ENCODE measurements at places on chromosomes 4 and X.
A peak's percentile ranks its signal among the peaks of the same experiment; 100 is the strongest.

DNA sequence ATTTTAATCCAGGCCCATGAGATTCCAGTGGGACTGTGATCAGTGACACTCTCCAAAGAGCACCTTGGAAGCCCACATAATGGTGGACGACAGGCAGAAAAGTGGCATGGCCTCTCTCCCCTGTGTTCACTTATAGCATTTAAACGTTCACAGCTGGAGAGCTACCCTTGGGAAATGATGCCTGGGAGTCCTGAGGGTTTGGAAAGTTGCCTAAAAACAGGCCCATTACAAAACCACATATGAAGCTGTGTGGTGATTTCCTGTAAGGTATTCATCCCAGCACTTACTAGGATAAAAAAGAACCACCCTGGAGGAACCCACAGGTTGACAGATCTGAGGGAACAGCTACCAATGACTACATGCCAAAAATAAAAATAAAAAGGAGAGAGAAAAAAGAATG, 193.2 kb downstream of the RASL11B start:
- DNase-seq, result no peak
- peaks cover 7% of the 10 kb centered on the region for H3K36me3 ChIP-seq
- no peaks in the 10 kb centered on the region for H3K27me3 ChIP-seq
- no peaks in the 10 kb centered on the region for H3K4me1 ChIP-seq

GRCh38 chr4:184313058-184313581, 95.4 kb upstream of the ENPP6 start:
- no peaks in the 10 kb centered on the region for H3K27me3 ChIP-seq
- DNase-seq, result peak; percentile 67
- no peaks in the 10 kb centered on the region for H3K36me3 ChIP-seq
- peaks cover 83% of the 10 kb centered on the region for H3K4me1 ChIP-seq
- H3K27ac ChIP-seq, result peak overlapping the region; percentile 95

GRCh38 chrX:40281336-40282005, 183.7 kb upstream of the BCOR start:
- H3K27ac ChIP-seq, result peak overlapping the region; percentile 36
- peak; percentile 45 for DNase-seq
- no peaks in the 10 kb centered on the region for H3K36me3 ChIP-seq
- H3K4me1 ChIP-seq, result peaks cover 31% of the 10 kb centered on the region
- H3K27me3 ChIP-seq, result no peaks in the 10 kb centered on the region

DNA sequence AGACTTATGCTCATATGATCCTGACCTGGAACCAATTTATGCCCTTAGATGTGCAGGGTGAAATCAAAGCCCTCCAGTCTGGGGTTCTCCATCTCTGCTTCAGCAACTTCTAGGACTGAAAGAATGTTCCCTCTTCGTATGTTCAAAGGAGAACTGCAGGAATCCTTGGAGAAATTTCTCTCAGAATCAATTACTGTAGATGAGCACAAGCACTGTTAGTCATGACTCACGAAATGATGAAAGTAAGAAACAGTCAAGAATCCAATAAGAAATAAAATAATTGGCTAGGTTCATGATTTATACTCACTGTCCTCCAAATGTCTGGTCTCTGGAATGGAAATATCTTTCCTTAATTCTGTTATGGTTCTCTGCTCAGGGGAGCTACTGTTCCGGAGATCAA, 348.2 kb downstream of the PDGFC start:
- no peak for DNase-seq
- no peaks in the 10 kb centered on the region for H3K27me3 ChIP-seq
- H3K36me3 ChIP-seq, result no peaks in the 10 kb centered on the region

DNA sequence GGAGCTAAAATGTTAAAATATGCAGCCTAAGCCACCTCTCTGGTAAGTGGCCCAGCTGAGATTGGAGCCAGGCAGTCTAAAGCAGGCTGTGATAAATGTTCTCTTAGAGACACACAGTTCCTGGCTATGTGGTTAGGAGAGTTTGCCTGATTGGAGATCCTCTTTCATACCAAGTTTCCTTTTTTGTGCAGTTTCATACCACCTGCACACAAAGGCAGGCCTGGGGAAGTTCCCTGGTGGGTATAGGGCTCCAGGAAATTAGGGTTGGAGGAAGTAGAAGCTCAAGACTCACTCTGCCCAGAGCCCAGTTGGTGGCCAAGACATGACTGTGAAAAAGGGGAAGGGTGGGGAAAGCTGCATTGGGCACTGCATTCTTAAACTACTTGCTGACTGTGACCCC, 16.9 kb downstream of the CYBB start:
- H3K4me3 ChIP-seq, result no peak overlapping the region
- no peaks in the 10 kb centered on the region for H3K36me3 ChIP-seq
- no peak for DNase-seq
- peaks cover 14% of the 10 kb centered on the region for H3K4me1 ChIP-seq

DNA sequence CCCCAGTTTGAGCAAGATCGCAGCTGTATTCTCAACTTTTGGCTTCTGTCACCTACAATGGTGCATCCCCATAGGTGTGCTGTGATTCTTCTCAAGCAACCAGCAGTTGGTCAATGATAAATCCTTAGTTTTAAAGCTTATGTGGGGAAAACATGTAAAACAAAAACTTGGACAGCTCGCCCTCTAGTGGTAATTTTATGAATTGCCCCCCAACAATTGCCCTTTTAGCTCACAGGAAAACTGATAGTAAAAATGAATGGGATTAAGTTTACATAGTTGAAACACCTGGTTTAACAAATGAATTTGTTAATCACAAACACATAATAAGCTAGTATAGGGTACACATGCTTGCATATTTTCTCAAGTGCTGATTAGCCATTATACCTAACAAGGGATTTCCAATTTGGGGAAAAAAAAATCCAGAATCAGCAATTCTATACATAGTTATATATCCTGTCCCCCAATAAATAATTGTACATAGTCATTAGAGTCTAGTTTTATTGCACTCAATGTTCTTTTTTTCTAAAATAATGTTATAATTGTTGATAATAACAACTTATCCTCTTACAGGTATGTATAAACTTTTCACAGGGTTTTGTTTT, 30.1 kb downstream of the TEX13A start:
- no peaks in the 10 kb centered on the region for H3K27me3 ChIP-seq
- H3K4me1 ChIP-seq, result no peaks in the 10 kb centered on the region
- H3K36me3 ChIP-seq, result no peaks in the 10 kb centered on the region

GRCh38 chrX:135193740-135194139, 22.5 kb upstream of the CT55 start:
- no peaks in the 10 kb centered on the region for H3K36me3 ChIP-seq
- H3K27me3 ChIP-seq, result peaks cover 7% of the 10 kb centered on the region
- H3K27ac ChIP-seq, result no peak overlapping the region
- no peak overlapping the region for H3K4me3 ChIP-seq

GRCh38 chr4:75848891-75849290, 53.4 kb downstream of the PPEF2 start:
- H3K27me3 ChIP-seq, result peaks cover 9% of the 10 kb centered on the region
- no peak for DNase-seq
- peaks cover 12% of the 10 kb centered on the region for H3K4me1 ChIP-seq
- no peaks in the 10 kb centered on the region for H3K36me3 ChIP-seq

DNA sequence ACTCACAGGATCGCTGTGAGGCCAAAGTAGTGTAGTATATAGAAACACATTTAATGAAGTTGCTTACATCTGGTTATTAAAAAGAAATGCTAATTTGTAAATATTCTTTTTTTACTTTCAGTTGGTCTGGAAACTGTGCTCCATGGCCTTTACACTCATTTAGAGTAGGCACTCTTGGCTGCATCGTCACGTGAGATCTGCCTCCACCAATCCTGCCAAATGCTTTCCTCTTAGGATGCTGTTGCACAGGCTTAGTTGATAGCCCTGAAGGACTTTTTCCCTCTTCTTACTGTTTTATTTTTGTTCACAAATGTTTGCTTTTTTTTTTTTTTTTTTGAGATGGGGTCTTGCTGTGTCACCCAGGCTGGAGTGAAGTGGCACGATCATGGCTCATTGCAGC, 6.3 kb downstream of the CPE start:
- peaks cover 30% of the 10 kb centered on the region for H3K27me3 ChIP-seq
- DNase-seq, result no peak
- H3K4me3 ChIP-seq, result no peak overlapping the region
- H3K27ac ChIP-seq, result no peak overlapping the region
- H3K36me3 ChIP-seq, result no peaks in the 10 kb centered on the region

DNA sequence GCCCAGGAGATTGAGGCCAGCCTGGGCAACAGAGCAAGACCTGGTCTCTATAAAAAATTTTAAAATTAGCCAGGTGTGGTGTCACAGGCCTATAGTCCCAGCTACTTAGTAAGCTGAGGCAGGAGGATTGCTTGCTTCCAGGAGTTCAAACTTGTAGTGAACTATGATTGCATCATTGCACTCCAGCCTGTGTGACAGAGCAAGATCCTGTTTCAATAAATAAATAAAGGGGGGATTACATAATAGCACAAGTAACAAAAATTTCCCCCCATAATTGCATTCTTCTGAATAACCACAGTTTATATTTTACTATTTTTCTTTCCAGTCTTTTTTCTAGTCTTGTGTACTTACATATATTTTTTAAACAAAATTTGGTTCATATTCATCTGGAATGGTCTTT, 135.6 kb downstream of the CHIC2 start:
- no peaks in the 10 kb centered on the region for H3K27me3 ChIP-seq
- H3K4me1 ChIP-seq, result no peaks in the 10 kb centered on the region
- H3K36me3 ChIP-seq, result no peaks in the 10 kb centered on the region
- H3K27ac ChIP-seq, result no peak overlapping the region
- DNase-seq, result no peak

DNA sequence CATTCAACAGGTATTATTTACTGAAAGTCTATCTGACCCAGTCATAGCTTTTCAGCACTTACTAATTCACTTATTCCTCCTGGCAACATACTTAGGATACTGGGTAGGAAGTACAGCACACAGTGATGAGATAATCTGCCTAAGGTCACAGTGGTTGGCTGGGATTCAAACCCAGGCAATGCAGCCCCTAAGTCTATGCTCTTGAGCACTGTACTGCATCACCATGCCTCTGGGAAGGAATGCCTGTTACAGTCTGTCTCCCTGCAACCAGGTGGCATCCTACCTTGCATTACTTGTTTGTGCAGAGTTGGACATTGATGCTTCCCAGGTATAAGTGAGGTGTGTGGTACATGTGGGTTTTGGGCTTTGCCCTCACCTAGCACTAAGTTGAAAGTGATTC, 21.5 kb upstream of the LRAT start:
- no peak overlapping the region for H3K27ac ChIP-seq
- no peak overlapping the region for H3K4me3 ChIP-seq
- no peaks in the 10 kb centered on the region for H3K4me1 ChIP-seq

- no peak for DNase-seq
These were observed 11.8 kb downstream of the HTN1 start for GRCh38 chr4:70062000-70062399.

DNA sequence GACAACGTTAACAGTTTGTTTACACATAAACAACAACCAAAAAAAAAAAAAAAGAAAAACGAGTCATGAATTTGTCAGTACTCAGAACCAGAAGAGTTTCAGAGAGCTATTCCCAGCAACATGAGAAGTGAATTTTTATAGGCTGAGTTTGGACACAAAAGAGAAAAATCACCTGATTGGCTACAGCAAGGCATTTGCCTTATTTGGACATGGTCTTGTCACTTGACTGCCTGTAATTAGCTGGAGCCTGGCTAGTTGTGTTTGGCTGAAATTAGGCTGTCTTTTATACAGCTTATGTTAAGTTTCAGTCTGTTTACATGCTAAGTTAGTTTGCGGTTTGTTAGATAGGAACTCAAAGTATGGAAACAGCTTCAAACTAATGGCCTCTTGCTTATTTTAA, 880 bp upstream of the TEX13A start:
- H3K4me3 ChIP-seq, result no peak overlapping the region
- DNase-seq, result no peak
- H3K27me3 ChIP-seq, result no peaks in the 10 kb centered on the region
- no peak overlapping the region for H3K27ac ChIP-seq

GRCh38 chrX:51641421-51642021, 22.8 kb upstream of the CENPVL3 start:
- H3K4me1 ChIP-seq, result no peaks in the 10 kb centered on the region
- peak; percentile 23 for DNase-seq
- no peaks in the 10 kb centered on the region for H3K36me3 ChIP-seq
- peaks cover 11% of the 10 kb centered on the region for H3K27me3 ChIP-seq
- H3K27ac ChIP-seq, result no peak overlapping the region
- H3K4me3 ChIP-seq, result no peak overlapping the region

DNA sequence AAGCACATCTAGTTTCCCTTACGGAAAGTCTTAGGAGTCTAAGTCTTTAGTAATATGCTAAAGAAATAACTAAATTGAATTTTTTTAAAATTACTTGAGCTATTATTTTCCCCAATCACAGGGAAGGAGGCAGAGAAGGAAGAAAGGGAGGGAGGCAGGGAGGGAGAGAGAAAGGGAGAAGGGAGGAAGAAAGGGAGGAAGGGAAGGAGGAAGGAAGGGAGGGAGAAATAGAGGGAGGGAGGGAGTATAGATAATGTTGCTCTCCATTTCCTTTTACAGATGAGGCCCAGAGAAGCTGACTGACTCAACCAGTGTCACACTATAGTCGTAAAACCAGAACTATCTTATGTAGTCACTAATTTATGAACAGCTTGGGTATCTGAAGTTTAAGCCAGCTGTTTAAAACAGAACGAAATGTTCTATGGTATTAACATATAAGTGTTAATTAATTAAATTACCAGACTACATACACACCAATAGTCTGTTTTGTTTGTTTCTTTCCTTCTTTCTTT, 14.6 kb downstream of the SH3RF1 start:
- H3K36me3 ChIP-seq, result no peaks in the 10 kb centered on the region
- H3K4me1 ChIP-seq, result no peaks in the 10 kb centered on the region
- no peak overlapping the region for H3K27ac ChIP-seq
- H3K27me3 ChIP-seq, result peaks cover 13% of the 10 kb centered on the region
- no peak for DNase-seq

DNA sequence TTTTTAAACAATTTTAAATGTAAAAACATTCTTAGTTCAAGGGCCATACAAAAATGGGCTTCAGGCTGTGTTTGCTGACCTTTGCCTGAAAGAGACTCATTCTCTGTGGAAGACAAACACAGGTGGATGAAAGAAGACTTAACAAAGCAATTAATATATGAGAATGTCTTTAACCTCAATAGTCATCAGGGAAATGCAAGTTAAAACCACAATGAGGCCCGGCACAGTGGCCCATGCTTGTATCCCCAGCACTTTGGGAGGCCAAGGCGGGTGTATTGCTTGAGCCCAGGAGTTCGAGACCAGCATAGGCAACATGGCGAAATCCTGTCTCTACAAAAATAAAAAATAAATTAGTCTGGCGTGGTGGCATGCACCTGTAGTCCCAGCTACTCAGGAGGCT, 7.1 kb upstream of the SMARCA1 start:
- H3K27me3 ChIP-seq, result no peaks in the 10 kb centered on the region
- H3K4me3 ChIP-seq, result no peak overlapping the region
- no peak overlapping the region for H3K27ac ChIP-seq
- DNase-seq, result no peak
- H3K36me3 ChIP-seq, result no peaks in the 10 kb centered on the region
- no peaks in the 10 kb centered on the region for H3K4me1 ChIP-seq

Data from activated CD8-positive, alpha-beta T cell treated with anti-CD3 and anti-CD28 coated beads for 36 hours (primary cell).